ENCODE measurements at places on chromosomes 2 and 18.

DNA sequence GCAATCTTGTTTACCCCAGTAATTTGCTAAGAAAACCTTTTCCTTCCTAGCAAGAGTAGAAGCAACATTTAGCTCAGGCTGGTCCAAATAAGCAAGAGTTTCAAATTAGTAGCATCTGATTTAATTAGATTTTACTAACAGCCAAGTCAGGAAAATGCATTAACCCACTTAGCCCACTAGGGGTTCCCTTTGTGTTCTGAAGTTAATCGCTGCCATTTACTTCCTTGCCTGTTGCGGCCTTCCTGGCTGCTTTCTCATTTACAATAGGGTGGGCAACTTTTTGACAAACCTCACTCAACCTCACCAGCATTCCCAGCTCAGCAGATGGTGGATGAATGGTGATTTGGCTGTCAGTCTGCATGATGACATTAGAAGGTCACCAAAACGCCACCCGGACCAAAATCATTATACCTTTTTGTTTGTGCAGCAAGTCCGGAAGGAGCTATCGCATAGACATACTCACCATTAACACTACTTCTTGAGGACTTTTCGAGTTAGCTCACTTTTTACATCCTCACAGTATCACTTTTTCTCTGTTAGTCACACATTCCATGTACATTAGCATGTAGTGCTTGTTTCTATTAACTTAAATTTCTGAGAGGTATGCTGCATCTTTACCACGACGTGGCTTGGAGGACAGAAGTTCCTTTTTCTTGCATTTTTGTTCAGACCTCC is 101.5 kb upstream of the SETBP1 start:
- no peak for DNase-seq

- DNase-seq: no peak
These were observed 1287.6 kb upstream of the ZEB2 start for GRCh38 chr2:145807554-145807953.

GRCh38 chr2:12416600-12416999 is 300.1 kb upstream of the TRIB2 start:
- peak; percentile 61 for DNase-seq

DNA sequence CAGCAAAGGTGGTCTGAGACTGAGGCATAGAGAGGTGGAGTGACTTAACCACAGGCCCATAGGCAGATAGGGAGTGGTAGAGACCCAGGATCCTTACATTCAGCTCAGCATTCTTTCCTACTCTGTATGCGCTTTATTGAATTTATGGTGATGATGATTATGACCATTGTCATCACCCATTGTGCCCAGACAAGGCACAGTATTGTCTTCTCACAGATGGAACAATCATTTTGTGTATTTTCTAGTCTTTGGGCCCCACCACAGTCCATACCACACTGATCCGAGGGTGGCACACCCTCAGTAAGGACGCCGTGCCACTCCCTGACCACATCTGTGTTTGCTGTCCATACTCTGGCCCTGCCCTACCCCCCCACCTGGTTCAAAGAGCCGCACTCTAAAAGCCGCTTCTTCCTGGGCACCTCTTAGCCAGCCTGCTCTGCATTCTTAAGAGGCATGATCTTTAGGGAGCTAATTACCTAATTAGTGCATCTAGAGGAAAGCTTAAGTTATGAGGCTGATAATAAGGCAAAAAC is 179.6 kb upstream of the SMAD2 start:
- no peak for DNase-seq

GRCh38 chr2:216645636-216645950 is 12.4 kb downstream of the IGFBP2 start:
- DNase-seq: no peak

GRCh38 chr18:14922031-14922430 is 174.1 kb downstream of the ANKRD30B start:
- no peak for DNase-seq

DNA sequence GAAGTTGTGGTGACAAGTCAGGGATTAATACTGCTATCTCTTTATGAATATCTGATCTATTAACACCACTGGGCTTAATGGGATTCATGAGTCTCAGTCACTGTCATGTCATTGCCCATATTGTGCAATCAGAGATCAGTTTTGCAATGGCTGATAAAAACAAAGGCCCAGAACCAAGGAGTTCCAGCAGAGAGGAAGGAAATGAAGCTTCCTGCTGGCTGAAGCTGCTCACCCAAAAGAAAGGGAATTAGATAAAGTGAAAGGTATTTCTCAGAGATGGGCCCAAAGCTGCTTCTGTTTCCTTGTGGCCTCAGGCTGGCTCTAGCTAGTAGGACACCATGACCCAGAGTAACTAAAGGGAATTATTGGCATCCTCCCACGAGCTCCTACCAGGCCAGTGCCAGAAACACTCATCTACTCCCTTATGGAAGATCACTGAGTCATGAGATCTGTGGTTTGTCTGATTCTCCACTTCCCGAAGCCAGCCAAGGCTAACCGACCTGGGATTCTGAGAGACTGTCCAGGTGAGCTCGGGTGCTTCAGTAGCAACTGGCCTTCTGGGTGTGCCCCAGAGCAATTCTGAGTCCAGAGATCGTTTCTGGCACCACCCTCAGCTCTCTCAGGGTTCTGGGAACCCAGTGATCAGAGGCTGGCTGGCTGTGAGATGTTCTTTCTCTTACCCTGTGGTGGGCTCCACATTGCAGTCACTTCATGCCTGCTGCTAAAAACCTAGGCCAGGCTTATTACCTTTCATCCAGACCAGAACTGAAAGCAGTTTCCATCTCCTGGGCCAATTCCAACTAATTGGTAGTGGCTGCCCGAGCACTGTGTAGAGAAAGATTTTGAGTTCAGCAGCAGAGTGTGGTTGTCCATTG is 129.5 kb upstream of the PELI1 start:
- DNase-seq: peak; percentile 94

DNA sequence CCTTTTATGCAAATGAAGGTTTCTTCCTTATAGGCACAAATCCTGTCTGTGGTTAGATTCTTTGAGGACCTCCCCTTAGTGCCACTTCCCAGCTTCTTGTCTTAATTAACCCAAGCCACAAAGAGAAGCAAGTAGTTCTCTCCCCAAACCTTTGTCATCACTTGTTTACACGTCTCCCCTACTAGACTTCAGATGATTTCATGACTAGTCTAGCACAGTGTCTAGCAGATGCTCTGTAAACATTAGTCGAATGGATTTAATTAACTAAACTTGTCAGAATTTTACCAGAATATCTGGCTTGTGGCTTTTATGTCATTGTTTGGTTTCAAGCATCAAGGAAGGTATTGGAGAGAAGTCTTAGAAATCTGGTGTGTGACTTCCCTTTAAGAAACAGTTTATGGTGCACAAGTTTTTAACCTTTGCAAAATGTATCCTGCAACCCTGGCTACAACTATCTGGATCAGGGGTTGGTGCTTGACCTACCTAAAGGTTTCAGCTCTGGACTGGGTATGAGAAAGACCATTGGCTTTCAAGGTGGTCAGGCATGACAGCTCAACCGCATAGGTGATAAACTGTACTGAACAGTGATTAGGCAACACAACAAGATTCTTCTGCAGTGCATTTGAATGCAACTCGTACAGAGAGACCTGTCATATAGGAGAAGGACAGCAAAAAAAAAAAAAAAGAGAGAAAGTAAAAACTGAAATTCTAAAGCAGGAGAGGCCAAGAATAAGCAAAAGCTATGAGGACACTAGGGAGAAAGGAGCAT is 93.2 kb upstream of the CCDC150 start:
- peak; percentile 59 for DNase-seq

- DNase-seq: no peak
These were observed 39.6 kb downstream of the ASB1 start for GRCh38 chr2:238466243-238466756.

- DNase-seq: no peak
These were observed 997.0 kb upstream of the ACVR2A start for GRCh38 chr2:146847846-146848245.

DNA sequence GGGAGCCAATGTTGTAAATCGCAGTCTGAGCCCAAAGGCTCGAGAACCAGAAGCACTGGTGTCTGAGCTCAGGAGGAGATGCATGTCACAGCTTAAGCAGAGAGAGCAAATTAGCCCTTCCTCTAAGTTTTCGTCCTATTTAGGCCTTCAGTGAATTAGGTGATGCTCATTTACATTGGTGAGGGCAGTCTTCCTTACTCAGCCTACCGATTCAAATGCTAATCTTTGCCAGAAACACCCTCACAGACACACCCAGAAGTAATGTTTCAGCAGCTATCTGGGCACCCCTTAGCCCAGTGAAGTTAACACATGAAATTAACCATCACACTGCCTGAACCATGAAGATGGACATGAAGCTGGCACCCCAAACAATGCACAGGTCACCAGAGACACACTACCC is 385.1 kb downstream of the STK39 start:
- DNase-seq: no peak

GRCh38 chr2:111226876-111227700 is 106.4 kb downstream of the BCL2L11 start:
- DNase-seq: peak; percentile 91

DNA sequence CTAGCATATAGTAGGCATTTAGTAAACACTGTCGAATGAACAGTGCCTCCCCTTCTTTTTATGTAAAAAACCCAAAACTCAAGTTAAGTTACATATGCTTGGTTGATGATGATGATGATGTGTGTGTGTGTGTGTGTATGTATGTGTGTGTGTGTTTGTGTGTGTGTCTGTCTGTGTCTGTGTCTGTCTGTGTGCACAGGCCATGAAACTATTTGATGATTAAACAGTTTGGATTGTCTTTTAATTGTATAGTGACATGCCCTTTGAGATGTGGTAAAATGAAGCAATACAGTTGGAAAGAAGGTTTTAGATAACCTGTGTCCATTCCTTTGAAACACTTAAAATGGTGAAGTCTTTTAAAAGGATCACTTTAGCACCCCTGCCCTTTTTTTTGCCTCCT is 105.6 kb downstream of the MAP4K4 start:
- DNase-seq: peak; percentile 75

GRCh38 chr2:241132538-241133435 is 16.5 kb downstream of the PASK start:
- no peak for DNase-seq

DNA sequence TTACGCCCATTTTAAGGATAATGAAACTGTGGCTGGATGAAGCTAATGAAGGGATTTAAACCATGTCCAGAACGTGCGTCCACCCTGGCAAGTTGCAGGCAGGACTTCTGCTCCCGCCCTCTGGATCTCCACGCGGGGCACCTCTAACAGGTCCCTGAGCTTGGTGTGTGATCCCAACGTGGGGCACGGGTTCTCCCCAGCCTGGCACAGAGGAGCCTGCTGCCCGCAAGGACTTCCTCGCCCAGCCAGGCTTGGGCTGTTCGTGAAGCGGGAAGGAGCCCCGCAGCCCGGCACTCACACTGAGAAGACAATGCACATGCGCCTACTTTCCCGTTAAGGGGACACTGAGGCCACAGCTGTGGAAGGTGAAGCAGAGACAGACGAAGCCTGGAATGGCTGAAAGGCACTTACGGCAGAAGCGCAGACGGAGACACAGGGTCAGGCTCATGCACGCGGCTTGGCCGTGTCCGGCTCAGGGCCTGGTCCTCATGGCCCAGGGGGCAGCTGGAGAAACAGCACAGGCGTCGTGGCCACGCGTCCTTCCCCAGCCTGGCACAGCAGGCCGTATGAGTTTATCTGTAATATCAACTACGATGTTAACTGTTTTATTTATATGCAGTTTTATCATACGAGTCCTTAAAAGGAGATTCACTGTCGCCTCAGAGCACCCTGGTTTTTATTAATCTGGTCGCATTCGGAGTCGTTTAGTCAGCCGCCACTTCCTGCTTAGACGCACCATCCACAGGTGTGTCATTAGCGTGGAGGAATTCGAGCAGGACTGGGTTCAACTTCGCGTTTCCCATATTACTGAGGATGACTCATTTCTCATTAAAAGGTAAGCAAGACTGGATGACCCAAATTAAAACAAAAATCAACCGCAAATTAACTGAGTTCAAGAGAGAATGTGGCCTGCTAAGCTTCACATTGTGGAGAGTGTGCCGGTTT is 835.9 kb downstream of the GALR1 start:
- no peak for DNase-seq

- DNase-seq: no peak
These were observed 68.1 kb upstream of the TMEM247 start for GRCh38 chr2:46411245-46411641.

DNA sequence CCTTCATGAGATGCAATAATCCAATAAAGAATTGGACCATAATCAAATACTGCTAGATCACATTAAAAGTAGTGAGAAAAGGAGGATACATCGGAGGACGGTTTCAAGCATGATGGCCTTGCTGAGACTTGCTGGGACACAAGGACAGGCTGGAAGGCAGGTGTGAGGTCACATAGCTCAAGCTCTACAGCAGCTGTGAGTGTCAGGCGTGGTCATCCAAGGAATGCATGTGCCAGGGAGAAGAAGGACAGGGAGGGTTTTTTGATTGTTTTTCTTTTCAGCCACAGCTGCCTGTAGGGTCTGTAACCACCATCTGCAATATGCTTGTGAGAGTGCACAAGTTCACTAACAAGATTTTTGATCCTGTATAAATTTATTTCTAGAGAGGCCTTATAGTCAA is 57.6 kb downstream of the BMP10 start:
- no peak for DNase-seq

- DNase-seq: no peak
These were observed 151.1 kb upstream of the TWIST2 start for GRCh38 chr2:238696786-238697185.

- no peak for DNase-seq
These were observed 21.3 kb downstream of the RAB12 start for GRCh38 chr18:8630546-8630945.
